ENCODE measurements at places on chromosomes 4 and X.

- no peak for DNase-seq
Observed at GRCh38 chr4:79476196-79476595, 68.2 kb upstream of the GK2 start.

GRCh38 chrX:78046362-78046761, 57.7 kb upstream of the PGK1 start:
- DNase-seq, result no peak

DNA sequence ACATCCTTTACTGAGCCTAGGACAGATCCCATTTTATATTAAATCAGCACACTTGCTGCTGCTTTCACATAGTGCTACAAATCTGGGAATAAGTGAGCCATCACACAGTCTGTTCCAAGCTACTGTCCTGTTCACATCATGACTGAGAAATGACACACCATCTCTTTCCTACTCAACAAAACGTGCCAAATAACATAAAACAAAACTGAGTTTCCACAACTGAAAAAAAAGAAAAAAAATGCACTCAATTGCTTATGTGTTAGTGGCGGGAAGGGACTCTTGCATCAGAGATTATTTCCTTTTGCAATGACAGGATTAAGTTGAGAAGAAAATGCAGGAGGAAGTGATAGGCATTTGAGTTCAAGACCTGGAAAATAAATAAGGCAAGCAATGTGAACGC, 109.0 kb downstream of the SHROOM4 start:
- DNase-seq, result no peak

DNA sequence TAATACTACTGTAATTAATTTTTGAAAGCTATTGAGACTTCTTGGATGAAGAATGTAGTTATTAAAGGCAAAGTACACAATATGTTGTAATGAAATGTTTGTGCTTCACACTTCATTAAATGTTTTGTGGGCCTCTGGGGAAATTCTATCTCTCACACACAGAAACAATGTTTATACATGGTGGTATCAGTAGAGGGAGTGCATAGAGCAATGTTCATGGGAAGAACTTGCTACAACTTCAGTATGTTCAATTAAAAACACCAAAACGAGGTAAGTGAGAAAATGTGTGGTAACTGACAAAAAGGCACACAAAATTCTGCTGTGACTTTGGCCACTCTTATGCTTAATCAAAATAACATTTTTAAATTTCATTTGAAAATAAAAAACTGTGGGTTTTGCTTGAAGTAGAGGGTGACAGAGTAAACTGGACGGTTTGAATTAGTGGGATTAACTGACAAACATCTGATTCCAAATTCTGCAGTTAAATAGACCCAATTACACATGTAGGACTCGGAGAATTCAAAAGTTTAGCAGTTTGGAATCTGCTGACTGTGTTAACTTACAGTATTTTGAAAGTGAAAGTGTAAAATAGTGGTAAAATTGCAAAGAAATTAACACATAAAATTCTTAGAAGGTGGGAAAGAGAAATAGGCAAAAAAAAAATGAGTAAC, 111.4 kb upstream of the TTC29 start:
- no peak for DNase-seq

GRCh38 chr4:185341841-185342240, 53.9 kb downstream of the LRP2BP start:
- no peak for DNase-seq

DNA sequence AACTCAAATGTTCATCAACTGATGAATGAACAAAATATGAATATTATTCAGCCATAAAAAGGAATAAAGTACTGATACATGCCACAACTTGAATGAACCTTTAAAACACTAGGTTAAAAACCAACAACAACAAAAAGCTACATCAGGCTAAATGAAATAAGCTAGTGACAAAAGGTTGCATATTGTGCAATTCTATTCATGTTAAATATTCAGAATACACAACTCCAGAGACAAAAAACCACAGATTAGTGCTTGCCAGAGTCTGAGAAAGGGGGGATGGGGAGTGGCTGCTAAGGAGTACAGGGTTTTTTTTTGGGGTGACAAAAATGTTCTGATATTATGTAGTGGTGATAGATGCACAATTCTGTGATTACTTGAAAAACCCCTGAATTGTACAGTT, 58.5 kb downstream of the HAUS3 start:
- DNase-seq, result no peak

GRCh38 chrX:9337046-9337445, 127.8 kb upstream of the TBL1X start:
- DNase-seq, result no peak

DNA sequence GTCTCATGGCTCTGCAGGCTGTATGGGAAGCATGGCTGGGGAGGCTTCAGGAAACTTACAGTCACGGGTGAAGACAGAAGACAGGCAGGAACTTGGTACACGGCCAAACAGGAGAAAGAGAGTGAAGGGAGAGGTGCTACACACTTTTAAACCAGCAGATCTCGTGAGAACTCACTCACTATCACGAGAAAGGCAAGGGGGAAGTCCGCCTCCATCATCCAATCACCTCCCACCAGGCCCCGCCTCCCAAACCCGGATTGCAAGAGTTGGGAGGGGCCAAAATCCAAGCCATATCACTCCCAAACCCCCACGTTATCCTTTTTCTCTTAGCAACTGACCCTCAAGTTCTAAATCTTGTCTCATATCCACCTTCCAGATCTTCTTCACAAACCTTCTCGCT, 1710.5 kb upstream of the TENM3 start:
- no peak for DNase-seq

GRCh38 chr4:113603911-113604310, 157.6 kb downstream of the CAMK2D start:
- DNase-seq, result no peak

DNA sequence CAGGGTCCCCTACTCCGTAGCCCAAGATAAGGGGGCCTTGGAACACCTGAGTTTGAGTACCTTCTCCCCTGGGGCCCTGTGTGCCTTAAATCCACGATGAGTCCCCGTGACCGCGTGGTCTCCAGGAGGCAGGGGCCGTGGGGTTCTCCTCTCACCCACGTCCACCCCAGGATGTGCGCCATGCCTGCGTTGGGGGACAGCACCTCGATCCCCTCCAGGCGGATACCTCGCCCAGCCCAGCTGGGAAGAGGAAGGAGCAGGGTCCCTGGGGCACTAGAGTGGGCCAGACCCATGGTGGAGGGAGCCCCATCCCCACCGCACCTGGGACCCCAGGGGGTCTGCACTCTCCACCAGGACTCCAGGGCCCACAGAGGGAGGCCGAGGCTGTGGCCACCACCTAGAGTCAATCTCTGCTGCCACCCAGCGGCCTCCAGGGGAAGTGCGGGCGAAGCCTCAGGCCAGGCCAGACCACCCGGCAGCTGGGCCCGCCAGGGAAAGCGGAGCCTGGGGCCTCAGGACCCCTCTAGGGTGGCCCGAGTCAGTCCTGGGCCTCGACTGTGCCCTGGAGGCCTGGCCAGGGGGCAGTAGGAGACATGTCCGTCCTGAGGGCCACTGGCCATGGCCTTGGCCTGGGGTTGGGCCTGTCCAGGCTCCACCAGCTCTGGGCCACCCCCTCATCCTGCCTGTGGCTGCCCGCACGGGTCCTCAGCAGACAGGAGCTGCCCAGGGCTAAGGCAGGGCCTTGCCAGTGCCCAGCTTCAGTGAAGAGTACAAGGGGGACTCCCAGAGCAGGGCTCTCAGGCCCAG, 55.0 kb downstream of the FAM53A start:
- peak; percentile 89 for DNase-seq

DNA sequence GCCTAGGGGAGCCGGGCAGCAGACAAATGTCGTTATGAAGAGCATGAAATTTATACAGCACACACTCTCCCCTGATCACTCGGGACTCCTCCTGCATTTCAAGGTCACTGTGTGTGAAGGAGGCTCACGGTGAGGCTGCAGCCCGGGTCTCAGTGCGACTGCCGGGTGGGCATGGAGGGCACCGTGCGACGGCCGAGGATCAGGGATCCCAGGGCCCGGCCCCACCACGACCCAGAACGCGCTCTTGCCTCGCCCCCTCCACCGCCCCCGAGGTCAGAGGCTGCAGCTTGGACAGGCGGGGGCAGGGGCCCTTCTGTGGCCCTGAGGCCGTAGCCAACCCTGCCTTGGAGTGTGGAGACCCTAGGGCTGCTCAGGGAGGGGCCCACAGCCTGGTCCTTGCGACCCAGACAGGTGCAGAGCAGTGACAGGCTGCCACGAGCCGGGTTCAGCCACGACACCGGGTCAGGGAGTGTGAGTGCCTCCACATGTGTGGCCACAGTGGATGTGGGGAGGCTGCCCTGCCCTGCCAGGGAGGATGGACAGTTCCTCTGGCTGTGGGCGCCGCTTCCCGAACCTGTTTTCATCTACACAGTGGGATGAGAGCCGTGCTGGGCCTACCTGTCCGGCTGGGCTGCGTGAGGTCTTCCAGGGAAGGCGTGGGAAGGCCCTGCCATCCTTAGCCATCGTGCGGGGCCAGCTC, 89.3 kb upstream of the NKX1-1 start:
- no peak for DNase-seq

- no peak for DNase-seq
Observed at GRCh38 chrX:145677109-145677817, 140.4 kb upstream of the SLITRK2 start.

DNA sequence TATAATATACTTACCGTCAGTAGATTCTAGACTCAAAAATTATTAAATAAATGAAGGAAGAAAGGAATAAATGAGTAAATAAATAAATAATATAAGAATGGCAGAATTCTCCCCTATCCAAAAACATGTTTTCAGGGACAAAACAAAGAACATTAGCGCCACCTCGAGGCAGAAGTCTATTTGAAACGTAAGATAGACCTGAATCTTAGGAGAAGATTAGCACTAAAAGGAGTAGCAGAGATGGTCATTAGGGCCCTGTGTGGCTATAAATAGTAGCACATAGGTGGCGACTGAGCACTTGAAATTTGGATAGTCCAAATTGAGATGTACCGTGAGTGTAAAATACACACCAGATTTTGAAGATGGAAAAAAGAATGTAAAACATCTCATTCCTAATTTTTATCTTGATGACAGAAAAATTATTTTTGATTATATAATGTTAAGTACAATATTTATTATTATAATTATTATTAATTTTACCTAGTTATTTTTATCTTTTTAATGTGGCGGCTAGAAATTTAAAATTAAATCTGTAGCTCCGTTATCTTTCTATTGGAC, 24.3 kb upstream of the SRD5A3 start:
- DNase-seq, result peak; percentile 72

GRCh38 chr4:57103051-57103450, 7.1 kb downstream of the IGFBP7 start:
- DNase-seq, result no peak

DNA sequence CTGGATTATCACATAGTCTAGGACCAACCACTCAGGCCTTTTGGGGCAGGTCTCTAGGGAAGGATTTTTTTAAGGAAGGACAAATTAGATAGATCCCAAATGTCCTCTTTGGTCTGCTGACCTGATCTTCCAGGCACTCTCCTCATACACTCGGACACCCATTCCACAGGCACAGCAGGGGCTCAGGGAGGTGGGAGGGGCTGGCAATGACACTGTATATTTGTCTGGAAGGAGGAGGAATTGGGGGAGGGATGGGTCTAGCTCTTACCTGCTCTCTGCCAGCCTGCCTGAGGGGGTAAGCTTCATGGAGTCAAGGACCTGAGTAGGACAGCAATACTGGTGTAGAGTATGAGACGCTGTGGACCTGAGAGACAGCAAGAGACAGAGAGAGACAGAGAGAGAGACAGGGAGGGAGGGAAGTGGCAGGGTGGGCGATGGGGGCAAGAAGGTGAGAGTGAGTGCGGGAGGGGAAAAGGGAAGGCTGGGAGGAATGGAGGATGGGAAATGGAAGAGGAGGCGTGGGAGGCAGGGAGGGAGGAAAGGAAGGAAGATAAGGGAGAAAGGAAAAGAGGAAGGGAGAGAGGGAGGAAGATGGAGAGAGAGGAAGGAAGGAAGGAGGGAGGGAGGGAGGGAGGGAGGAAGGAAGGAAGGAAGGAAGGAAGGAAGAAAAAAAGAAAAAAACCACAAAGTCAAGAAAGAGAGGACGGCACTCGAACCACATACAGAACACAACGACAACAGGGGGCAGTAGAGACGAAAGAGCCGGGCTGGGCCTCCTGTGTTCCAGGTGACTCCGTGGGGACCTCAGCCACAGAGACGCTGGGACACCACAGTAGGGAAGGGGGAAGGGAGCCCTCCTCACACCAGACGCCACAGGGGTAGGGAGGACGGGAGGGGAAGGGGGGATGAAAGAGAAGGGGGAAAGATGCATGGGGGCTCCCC, 1.8 kb downstream of the IQSEC2 start:
- no peak for DNase-seq

GRCh38 chr4:10809905-10810304, 125.3 kb upstream of the CLNK start:
- DNase-seq, result no peak

DNA sequence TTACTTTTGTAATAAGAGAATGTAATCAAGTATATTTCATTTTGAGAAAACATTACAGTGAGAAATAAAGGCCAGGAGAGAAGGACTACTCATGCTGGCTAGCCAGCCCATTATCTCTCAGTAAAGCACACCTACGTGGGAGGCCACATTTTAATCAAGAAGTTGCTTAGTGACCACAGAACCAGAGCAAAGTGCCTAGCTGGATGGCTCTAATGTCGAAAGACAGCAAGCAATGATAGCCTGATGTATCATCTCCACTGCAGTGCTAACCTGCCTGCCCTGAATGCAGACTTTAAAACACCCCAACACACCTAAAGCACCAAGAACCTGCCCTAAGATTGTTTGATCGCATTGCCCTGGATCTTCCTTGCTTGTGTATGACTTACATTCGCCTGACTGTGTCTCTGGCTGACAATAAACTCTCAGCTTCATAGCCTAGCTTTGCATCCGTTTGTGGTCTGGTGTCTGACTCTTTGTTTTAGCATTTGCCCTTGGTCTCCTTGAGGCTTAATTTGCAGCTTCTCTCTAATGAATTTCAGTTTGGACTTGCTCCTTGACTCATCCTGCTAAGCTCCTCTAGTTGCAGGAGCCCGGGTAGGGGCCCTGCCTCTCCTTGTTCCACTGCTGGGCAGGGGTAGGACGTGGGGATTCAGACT, 31.4 kb upstream of the SOWAHD start:
- no peak for DNase-seq

GRCh38 chrX:6460893-6461490, 73.9 kb downstream of the VCX3A start:
- DNase-seq, result no peak

DNA sequence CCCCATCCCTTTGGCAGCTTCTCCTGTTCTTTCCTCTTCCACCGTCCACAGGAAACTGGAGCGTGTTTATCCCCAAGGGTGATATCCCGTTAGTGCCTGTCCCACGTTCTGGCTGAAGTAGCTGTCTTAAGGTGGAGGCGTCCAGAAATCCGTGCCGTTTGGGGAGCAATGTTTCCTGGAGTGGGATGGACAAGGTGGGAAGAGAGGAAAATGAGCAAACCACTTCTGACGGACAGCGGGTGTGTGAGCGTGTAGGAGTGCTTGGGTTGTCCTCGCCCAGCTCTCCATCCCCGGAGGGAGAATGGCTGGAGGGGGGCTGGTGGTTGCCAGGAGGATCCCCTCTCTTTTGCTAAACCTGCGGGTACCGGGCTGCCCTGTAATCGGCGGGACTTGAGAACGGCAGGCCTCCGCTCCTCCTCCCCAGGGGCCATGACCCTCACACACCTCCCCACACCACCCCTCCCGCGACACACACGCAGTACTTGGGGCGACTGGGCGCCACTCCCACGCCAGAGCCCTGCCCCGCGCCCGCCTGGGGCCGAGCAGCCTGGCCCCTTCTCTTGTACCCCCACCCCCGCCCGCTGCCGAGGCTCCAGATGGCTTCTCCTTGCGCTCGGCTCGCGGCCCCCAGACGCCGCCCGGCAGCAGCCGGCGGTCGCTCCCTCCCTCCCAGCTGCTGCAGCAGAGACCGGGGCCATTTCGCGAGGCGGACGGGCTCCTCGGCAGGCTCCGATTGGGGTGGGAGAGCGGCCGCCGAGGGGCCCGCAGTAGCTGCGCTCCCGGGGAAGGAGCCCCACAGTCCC, 13.9 kb upstream of the PRDM8 start:
- no peak for DNase-seq
